ENCODE measurements at places on chromosomes 1 and 21. TPM values are rescaled to one million over a fixed set of nuclear protein-coding genes. Genes with fewer than 3 reads are reported as not detected.

DNA sequence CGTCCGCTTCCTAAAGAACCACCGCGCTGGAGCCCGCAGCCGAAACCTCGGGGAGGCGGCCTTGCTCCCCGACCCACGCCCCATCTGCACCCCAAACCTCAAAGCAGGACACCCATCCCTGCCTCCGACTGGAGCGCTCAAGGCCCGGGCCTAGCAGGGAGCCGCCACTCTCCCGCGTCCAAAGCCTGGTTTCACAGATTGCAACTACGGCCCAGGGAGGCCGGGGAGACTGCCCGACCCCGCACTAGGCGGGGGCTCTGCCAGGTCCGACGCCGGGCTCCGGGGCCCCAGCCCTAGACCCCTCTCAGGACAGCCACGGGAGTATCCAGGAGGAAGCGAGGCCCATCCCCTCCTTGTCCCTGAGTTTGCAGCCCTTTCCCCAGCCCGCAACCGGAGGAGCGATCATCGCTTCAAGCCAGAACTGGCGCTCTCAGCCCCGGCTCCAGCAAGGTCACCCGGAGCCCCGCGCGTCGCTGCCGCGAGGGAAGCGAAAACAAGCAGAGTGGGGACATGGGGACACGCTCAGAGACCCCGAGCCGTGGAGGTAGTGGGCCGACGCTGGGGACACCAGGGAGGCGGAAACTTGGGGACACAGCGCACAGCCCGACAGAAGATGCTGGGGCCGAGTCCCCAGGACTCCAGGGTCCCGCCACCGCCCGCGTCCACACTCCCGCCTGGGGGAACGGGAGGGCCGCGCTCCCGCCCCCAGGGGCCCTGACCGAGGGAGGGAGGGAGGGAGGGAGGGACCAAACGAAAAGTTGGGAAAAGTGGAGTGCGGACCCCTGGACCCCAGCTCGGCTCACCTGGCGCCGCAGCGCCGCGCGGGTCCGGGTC, 433 bp downstream of the TMEM200B start:
- peak; percentile 21 for DNase-seq

GRCh38 chr1:38962113-38962512, 20.5 kb upstream of the RHBDL2 start:
- no peak for DNase-seq

DNA sequence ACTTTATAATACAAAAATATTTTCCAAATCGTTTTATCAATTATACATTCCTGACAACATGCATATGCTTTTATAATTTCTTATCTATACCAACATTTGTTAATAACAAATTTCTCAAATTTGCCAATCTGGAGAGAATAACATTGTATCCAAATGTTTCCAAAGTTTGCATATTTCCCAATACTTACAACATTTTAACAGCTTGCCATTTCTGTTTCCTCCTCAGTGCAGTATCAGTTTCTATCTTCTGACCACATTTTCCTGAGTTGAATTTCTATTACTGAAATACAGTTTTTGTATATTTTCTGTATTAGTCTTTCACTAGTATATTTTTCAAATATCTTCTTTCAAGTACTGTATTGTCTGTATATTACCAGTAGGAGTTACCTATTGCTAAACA, 1594.3 kb downstream of the PLA2G4A start:
- DNase-seq = no peak

GRCh38 chr21:26795866-26796329, 49.3 kb downstream of the ADAMTS1 start:
- DNase-seq = peak; percentile 63

GRCh38 chr1:12397462-12398450, 167.9 kb downstream of the VPS13D start:
- no peak for DNase-seq

DNA sequence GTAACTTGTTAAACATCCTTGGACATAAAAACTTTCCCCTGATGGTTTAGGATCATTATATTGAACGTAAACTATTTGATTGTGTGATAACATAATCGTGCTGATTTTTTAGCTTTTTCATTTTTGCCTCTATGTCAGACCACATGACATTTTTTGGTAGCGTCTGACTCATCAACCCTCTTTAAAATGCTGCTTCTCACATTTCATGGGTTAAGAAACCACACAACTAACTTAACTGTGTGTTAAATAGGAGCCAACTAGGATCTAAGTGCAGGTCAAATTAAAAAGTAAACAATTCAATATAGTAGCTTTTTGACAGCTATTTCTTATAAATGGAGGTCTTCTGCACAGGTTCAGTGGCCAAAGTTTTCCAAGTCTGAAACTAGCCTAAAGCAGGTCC, 9.8 kb downstream of the BTG3 start:
- DNase-seq = no peak

- DNase-seq = no peak
Measured at GRCh38 chr1:207026104-207026534, 6.4 kb downstream of the C1orf116 start.

GRCh38 chr1:118339400-118340124, 154.5 kb upstream of the SPAG17 start:
- no peak for DNase-seq

GRCh38 chr1:211474451-211474850, 17.5 kb downstream of the RD3 start:
- no peak for DNase-seq

DNA sequence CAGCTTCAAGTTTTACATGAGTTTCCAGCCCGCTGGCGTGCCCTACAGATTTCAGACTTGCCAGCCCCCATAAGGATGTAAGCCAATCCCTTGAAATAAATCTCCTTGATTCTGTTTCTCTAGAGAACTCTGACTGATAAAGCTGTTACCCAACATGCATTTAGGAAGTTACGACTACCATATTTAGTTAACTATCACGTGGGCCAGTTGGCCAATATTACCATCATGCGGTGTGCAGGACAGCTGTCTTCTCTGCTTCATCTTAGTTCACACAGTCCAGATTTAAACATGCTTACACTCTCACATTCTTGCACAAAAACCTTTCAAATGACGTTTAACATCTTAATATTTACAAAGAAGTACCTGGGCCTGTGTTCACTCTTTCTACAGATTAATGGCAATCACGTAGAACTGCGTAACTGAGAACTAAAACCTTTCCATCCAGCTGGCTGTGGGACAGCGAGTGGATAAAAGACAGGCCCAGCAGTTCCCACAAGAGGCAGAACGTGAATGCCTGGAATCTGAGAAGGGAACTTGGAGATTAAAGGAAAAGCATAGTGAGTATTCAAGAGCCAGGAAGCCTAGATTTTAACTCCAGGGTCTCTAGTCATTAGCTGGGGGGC, 20.8 kb downstream of the FAM177B start:
- peak; percentile 37 for DNase-seq

- DNase-seq = no peak
Measured at GRCh38 chr1:99445486-99445885, 181.2 kb downstream of the PLPPR4 start.

DNA sequence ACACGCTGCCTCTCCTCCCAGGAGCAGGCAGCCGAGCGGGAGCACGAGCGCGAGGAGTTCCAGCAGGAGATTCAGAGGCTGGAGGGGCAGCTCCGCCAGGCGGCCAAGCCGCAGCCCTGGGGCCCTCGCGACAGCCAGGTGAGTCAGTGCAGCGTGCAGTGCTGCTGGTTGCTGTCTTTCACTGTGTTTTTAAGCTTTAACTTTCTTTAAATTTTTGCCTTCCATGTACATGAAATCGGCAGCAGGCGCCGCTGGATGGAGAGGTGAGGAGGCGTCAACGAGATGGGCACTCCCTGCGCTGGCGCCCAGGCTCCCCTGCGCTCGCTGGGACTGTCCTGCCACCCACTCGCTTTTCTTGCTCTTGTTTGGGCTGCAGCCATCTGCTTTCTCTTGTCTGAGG, 60.7 kb upstream of the DIP2A start:
- DNase-seq = no peak

GRCh38 chr1:54417123-54417522, 10.9 kb upstream of the SSBP3 start:
- no peak for DNase-seq

DNA sequence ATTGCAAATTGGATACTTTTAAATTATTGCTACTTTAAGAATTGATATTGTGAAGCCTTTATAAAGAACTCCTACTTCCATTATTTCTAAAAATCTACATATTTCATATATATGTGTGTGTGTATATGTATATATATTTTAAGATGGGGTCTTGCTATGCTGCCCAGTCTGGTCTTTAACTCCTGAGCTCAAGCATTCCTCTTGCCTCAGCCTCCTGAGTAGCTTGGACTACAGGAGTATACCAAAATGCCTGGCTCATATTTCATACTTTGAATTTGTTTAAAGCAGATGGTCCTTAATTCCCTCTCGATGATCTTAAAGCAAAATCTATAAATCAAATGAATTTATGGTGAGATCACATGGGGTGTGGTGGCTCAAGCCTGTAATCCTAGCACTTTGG, 25.1 kb upstream of the CPLANE2 start:
- no peak for DNase-seq

DNA sequence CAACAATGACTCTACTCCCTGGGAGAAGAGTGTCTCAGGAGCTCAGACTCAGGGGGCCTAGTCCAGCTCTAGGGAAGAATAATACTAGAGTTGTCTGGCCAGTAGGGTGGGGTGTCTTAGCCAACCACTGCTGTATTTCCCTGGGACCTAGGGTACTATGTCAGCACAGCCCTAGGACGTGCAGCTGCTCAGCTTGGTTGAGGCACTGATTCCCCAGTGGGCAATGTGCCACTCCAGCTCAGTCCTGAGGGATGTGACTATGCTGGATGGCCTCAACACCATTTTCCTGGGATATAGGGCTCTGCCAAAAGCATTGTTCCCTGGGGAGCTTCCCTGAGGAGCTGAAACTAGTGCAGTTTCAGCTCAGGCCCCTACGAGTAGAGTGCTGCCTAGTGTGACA, 47.4 kb downstream of the TNN start:
- no peak for DNase-seq

DNA sequence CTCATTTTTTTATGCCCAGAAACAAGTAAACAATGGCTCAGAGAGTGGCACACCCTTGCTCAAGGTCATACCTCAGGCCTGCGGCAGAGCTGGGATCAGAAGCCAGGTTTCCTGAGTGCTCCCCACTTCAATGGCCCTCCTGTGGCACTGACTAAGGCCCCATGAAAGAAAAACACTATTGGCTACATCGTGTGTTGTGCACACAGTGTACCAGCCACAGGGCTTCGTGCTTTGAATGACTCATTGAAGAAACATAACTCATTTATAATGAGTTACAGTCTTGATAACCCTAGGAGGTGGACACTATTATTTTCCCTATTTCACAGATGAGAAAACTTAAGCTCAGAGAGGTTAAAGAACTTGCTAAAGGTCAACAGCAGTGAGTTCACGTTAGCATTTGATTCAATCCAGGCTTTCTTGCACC, 91.2 kb downstream of the TRABD2B start:
- no peak for DNase-seq

DNA sequence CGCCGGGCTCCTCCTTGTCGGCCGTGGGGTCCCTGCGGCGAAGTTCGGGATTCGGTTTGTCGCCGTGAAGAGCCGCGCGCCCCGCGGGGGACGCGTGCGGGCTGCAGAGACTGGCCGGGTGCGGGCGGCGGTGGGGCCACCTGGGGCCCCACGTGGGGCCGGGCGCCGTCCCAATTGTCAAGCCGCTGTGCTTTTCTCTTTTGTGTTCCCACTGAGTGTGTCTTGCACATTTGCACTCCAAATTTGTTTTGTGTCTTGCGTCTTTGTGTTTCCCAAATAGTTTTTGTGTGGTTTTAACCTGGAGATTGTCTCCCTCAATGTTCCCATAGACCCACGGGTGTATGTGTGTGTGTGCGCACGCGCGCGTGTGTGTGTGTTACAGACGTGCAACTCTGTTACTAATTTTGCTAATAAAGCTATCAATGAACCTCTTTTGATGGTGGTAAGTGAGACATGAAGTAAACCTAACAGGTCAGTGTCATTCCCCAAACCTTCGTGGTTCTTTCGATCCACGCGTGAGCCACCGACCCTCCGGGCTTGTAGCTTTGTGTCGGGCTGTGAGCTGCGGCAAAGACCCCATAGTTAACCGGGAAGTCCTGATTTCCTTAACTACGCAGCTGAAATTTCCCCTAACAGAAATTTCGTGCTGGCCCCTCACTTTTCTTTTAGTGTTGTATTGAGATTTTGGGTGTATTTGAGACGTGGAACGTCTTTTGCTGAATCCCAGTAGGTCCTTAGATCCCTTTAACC, 708 bp downstream of the PRDM2 start:
- peak; percentile 47 for DNase-seq

GRCh38 chr1:20220036-20220435, 33.7 kb upstream of the PLA2G2C start:
- no peak for DNase-seq

GRCh38 chr1:111481387-111482221, 7.8 kb downstream of the C1orf162 start:
- DNase-seq = peak; percentile 79

VSIG8 gene
- total RNA-seq = not detected

CD5L gene
- total RNA-seq = not detected

MRAP gene
- not detected for total RNA-seq

OR2L13 gene
- total RNA-seq = not detected
